ENCODE measurements at places on chromosomes 1 and 21. TPM values are rescaled to one million over a fixed set of nuclear protein-coding genes. Genes with fewer than 3 reads are reported as not detected.
A peak's percentile ranks its signal among the peaks of the same experiment; 100 is the strongest.

- DNase-seq = peak; percentile 99
- no peaks in the 10 kb centered on the region for H3K27me3 ChIP-seq
- H3K4me3 ChIP-seq = peak within 1 kb of the TSS; percentile 64
- H3K4me1 ChIP-seq = peaks cover 11% of the 10 kb centered on the region
- no peaks in the 10 kb centered on the region for H3K36me3 ChIP-seq
Measured at GRCh38 chr1:202348509-202349205, at the start of gene PPP1R12B. PPP1R12B (plus strand) TSS chr1:202348699; CDS start chr1:202348852, 153 bp downstream.

- H3K27me3 ChIP-seq = no peaks in the 10 kb centered on the region
- peaks cover 12% of the 10 kb centered on the region for H3K4me1 ChIP-seq
- peak overlapping the region; percentile 62 for H3K27ac ChIP-seq
- no peak overlapping the region for H3K4me3 ChIP-seq
- no peaks in the 10 kb centered on the region for H3K36me3 ChIP-seq
Measured at GRCh38 chr21:43645976-43646375, 13.3 kb downstream of the HSF2BP start.

GRCh38 chr1:48688102-48688760, 88.5 kb downstream of the BEND5 start:
- H3K27me3 ChIP-seq = no peaks in the 10 kb centered on the region
- peaks cover 9% of the 10 kb centered on the region for H3K4me1 ChIP-seq
- H3K36me3 ChIP-seq = no peaks in the 10 kb centered on the region
- DNase-seq = no peak
- H3K27ac ChIP-seq = no peak overlapping the region
- H3K4me3 ChIP-seq = no peak overlapping the region

DNA sequence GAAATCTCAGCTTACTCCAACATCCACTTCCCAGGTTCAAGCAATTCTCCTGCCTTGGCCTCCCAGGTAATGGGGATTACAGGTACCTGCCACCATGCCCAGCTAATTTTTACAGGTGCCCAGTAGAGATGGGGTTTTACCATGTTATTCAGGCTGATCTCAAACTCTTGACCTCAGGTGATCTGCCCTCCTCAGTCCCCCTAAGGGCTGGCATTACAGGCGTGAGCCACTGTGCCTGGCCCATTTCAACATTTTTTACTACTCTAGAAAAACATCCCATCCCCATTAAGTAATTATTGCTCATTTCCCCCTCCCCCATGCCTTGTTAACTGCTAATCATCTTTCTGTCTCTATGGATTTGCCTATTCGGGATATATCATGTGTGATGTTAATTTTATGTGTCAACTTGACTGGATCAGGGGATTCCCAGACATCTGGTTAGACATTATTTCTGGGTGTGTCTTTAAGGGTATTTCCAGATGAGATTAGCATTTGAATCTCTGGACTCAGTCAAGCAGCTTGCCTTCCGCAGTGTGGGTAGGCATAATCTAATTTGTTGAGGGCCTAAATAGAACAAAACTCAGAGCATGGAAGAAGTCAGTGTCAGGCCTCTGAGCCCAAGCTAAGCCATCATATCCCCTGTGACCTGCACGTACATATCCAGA, 33.0 kb upstream of the ZBTB8B start:
- peaks cover 2% of the 10 kb centered on the region for H3K27me3 ChIP-seq
- DNase-seq = no peak
- H3K36me3 ChIP-seq = no peaks in the 10 kb centered on the region
- no peak overlapping the region for H3K4me3 ChIP-seq

GRCh38 chr1:10704368-10704882, 92.0 kb downstream of the CASZ1 start:
- H3K27me3 ChIP-seq = no peaks in the 10 kb centered on the region
- H3K27ac ChIP-seq = peak overlapping the region; percentile 55
- peaks cover 31% of the 10 kb centered on the region for H3K4me1 ChIP-seq
- H3K4me3 ChIP-seq = no peak overlapping the region
- no peak for DNase-seq
- no peaks in the 10 kb centered on the region for H3K36me3 ChIP-seq

- no peaks in the 10 kb centered on the region for H3K36me3 ChIP-seq
- H3K27ac ChIP-seq = peak overlapping the region; percentile 95
- H3K27me3 ChIP-seq = no peaks in the 10 kb centered on the region
- DNase-seq = no peak
Measured at GRCh38 chr1:152049291-152050083, 12.7 kb upstream of the S100A11 start.

DNA sequence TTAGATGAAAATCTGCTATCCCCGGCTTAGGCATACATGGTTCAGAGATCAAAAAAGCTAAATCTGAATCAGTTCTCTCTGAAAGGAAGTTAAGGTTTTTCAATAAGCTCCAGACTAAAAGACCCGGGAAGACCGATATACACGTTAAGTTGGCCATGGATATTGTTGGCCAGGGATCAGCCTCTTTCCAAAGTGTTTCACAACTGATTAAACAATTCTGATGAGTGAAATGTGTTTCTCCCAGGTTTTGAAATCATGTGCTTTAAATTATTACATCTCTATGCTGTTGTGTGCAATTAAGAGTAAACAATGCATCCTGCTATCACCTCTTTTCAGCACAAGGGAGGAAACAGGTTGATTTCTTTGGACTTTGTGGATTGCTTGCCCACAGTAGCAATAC, 23.7 kb upstream of the GNG12 start:
- no peaks in the 10 kb centered on the region for H3K27me3 ChIP-seq
- no peak overlapping the region for H3K27ac ChIP-seq
- no peaks in the 10 kb centered on the region for H3K4me1 ChIP-seq
- H3K4me3 ChIP-seq = no peak overlapping the region
- no peak for DNase-seq

DNA sequence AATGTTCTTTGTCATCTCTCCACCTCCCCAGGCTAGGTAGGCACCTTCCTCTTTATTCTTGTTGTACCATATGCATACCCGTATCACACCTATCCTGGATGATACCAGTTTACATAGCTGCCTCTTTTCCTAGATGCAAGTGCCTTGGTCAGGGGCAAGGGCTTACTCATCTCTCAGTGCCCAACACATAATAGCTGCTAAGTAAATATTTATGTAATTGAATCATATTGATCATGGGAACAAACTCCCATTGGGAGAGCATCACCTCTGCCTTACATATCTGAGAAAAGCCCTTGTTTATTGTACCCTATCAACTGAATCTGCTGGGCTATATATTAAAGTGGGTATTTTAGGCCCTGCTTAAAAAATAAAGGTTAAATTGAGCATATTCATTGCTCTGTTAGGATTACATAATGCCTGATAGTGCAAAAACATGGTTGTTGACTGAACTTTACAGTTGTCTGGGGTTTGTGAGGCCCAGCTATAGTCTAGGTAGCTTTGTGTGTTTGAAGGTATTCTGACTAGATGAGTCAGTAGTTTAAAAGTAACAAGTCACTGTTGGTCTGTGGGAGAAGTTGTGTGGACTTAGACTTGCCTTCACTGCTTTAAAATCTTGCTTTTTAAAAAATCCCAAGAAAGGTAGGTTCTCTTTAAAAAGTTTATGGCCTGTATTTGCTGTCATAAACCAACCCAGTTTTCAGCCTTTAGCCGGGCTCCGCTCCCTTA, 82.6 kb downstream of the OLFML2B start:
- H3K27me3 ChIP-seq = no peaks in the 10 kb centered on the region
- no peak for DNase-seq
- no peak overlapping the region for H3K4me3 ChIP-seq
- H3K27ac ChIP-seq = no peak overlapping the region
- H3K36me3 ChIP-seq = no peaks in the 10 kb centered on the region

DNA sequence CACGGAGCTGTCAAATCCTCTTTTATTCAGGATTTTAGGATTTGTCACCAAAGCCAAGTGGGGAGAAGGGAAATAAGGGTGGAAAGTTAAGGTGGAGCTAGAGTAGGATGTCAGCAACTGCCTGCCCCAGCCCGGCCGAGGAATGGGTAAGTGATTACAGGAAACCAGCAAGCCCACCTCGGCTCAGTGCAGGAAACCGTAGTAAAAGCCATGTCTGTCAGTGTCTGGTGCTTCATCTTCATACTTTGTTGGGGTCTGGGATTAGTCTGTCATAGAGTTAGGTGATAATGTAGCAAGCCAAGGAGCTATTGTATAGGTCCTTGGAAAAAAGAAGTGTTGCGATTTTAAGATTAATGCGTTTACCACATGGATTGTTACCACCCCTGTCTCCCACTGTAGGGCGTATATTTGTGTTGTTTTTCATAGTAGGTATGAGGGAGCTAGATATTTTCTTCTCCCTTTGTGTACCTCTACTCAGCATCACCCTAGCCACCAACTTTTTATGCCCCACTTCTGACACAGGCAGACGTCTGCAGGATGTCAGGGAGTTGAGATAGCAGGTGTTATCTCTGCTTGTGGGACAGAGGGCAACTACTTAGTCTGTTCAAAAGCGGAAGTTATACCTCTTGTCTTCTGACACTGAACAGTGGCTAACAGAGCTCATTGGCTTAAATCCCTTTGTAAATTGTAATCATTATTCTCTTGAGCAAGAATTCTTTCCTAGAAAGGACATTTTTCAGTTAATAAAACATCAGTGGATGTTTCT, 253.7 kb downstream of the HHAT start:
- no peaks in the 10 kb centered on the region for H3K27me3 ChIP-seq
- H3K4me1 ChIP-seq = peaks cover 14% of the 10 kb centered on the region
- H3K27ac ChIP-seq = no peak overlapping the region
- DNase-seq = no peak
- no peak overlapping the region for H3K4me3 ChIP-seq
- no peaks in the 10 kb centered on the region for H3K36me3 ChIP-seq

DNA sequence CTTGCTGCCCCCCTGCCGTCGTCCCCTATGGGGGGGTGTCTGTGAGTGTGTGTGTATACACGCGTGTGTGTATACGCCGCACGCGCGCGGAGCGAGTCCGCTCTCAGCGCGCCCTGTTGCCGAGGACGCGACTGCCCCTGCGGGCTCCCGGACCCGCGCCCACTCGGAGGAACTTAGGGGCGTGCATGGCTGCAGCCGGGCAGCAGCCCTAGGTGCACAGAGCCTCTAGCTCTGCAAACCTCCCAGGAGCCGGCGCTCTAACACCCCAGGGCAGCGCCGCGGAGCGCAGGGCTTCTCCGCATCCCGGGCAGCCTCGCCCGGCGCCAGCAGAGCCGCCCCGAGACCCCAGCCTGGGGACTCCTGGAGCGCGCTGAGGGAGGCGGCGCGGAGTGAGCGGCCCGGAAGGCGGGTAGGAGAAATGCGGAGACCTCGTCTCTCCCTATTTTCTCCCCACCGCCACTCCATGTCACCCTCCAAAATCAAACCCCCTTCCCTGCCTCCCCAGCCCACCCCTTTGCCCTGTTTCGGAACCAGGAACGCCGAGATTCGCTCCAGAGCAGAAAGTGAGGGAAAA, 574 bp downstream of the ITPKB start:
- H3K36me3 ChIP-seq = peaks cover 6% of the 10 kb centered on the region
- H3K27ac ChIP-seq = peak overlapping the region; percentile 97
- H3K27me3 ChIP-seq = no peaks in the 10 kb centered on the region
- no peak for DNase-seq
- H3K4me3 ChIP-seq = peak overlapping the region; percentile 88

DNA sequence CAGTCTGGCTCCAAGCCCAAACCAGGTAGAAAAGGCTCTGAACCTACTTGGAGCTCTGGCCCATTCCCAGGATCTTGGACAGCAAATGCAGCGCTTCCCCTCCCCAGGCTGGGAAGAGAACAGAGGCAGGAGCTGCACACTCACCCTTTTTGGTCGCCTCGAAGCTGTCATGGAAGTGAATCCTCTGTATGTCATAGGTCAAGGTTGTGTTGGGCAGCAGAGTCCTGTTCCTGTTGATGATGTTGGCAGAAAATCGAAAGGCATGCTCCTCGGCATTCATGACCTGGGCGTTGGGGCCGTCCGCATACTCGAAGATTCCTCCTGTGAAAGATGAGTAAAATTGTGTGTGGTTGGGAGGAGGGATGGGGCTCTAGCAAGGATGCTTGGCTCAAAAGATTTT, 143.5 kb downstream of the GRIK3 start:
- H3K36me3 ChIP-seq = no peaks in the 10 kb centered on the region
- H3K27ac ChIP-seq = no peak overlapping the region
- no peak overlapping the region for H3K4me3 ChIP-seq
- peaks cover 14% of the 10 kb centered on the region for H3K27me3 ChIP-seq
- peak; percentile 4 for DNase-seq

- H3K36me3 ChIP-seq = no peaks in the 10 kb centered on the region
- DNase-seq = no peak
- H3K27ac ChIP-seq = peak overlapping the region; percentile 47
Measured at GRCh38 chr1:83692524-83693381, 306.2 kb downstream of the TTLL7 start.

GRCh38 chr1:228396770-228397662, 9.6 kb downstream of the TRIM11 start:
- peaks cover 69% of the 10 kb centered on the region for H3K36me3 ChIP-seq
- no peak overlapping the region for H3K27ac ChIP-seq
- no peak overlapping the region for H3K4me3 ChIP-seq
- H3K4me1 ChIP-seq = no peaks in the 10 kb centered on the region
- H3K27me3 ChIP-seq = no peaks in the 10 kb centered on the region

DNA sequence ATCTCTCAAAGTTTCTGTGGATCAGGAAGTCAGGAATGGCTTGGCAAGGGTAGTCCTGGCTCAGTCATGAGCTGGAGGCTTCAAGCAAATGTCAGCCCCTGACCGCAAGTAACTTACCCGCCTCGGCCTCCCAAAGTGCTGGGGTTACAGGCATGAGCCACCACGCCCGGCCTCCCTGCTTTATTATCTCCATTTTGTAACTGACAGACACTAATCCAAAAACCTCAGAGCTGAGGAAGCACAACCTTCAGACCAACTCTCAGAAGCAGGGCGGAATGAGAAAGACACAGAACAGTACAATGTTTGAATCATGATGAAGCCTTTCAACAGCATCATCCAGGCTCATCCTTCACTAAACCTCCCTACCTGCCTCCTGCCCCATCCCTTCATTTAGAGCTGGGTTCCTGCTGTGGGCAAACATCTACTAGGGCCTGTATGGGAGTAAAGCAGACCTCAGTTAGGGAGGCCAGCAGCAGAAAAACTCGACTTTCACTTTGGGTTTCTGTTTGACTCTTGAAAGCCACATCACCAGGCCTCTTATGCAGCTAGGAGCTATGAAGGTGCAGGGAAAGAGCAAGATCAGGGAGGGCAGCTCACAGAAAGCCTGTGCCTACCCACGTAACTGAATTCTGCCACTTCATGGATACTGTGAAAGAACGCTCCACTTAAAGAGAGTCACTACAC, 84.4 kb upstream of the RAB4A start:
- H3K27me3 ChIP-seq = no peaks in the 10 kb centered on the region
- no peak overlapping the region for H3K4me3 ChIP-seq
- H3K27ac ChIP-seq = no peak overlapping the region
- no peaks in the 10 kb centered on the region for H3K4me1 ChIP-seq
- DNase-seq = no peak

DNA sequence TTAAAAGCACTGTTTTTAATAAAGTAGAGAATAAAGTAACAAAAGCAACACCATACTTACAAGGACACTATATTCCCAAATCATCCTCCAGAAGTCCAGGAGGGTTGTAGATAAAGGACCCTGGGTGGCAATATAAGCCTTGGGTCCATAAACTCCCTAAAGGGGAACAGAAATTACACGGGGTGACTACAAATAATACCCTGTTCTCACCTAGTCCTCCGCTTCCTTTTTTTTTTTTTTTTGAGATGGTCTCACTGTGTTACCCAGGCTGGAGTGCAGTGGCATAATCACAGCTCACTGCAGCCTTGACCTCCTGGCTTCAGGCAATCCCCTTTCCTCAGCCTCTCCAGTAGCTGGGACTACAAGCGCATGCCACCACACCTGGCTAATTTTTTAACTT, 13.1 kb downstream of the PTPN22 start:
- no peaks in the 10 kb centered on the region for H3K27me3 ChIP-seq
- no peak overlapping the region for H3K4me3 ChIP-seq
- no peaks in the 10 kb centered on the region for H3K4me1 ChIP-seq
- H3K27ac ChIP-seq = no peak overlapping the region
- H3K36me3 ChIP-seq = no peaks in the 10 kb centered on the region

Gene S100A3
- polyA plus RNA-seq = 3.9 TPM

Gene SNX7
- 38.4 TPM for polyA plus RNA-seq

Gene ANKRD65
- 3.8 TPM for polyA plus RNA-seq

Gene INSRR
- polyA plus RNA-seq = not detected

Gene ELAPOR1
- polyA plus RNA-seq = 7.2 TPM

Gene MAN1C1
- polyA plus RNA-seq = 0.69 TPM

Gene RASSF5
- 25.9 TPM for polyA plus RNA-seq

Gene AMY1C
- polyA plus RNA-seq = not detected

Measured in sigmoid colon (tissue), 7 donors.